ENCODE measurements at places on chromosomes 3 and 15.

DNA sequence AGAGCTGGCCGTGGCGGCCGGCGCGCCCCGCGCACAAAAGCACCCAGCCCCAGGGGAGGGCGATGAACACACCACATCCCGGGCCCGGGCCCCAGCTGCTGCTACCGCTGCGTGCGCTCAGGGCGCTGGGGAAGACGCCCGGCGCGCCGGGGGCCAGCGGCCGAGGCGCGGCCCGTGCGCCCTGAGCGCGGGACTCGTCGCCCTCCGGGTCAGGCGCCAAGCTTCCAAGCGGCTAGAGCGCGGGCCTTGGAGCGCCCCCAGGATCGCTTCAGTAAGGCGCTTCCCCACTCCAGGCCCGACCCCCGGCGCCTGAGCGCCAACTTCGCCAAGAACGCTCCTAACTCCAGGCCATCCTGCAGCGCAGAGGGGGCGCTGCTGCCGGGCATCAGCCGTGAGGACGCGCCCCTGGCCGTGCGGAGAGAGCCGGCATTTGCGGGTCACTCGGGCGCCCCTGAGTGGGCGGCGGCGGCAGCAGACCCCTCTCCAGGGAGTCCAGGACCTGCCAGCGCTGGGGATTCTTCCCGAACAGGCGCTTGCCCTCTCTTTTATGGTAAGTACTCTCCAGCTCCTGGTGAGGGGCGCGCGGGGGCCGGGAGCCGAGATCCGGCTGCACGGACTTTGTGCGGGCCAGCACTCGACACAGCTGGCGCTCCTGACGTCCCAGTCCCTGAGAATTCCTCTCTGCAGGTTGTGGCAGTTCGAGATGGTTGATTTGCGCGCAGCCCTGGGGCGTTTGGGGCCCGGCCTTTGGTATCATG lies 475 bp downstream of the SPSB4 start:
- peak; percentile 83 for DNase-seq

DNA sequence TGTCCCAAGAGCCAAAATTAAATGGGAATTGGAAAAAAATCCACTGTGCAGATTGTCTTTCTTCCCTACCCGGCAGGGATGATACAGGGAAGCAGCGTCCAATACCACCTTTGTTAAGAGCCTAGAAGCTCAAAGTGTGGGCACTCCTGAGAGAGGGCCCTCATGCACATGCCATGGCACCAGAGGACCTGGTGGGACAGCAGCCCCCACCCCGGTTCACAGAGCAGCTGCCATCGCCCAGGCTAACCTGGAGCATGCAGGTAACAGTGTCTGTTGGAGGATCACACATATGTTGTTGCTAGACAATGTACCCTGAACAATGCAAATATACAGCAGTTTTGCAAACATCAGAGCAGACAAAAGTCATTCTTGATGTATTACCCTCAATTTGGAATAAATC lies 206.5 kb downstream of the TJP1 start:
- no peak for DNase-seq

DNA sequence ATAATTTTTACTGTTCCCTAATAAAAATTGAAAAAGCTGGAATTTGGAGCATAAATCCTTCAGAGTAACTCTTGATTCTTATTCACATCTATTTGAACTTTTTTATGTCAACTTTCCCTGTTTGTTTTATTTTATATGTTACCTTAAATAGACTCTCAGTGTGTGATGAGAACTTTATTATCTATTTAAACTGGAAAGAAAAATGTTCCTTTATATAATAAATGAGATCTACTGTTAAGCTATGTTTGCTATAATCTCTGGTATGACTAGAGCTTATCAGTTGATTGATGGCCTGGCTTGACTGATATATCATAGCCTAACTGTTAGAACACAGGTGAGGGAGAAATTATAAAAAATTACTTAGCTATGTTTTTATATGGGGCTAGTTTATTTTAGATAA lies 330.6 kb upstream of the EPHA6 start:
- DNase-seq, result no peak

GRCh38 chr3:65048151-65048550 lies 360.4 kb upstream of the ADAMTS9 start:
- DNase-seq, result no peak

GRCh38 chr15:81056304-81056703 lies 55.6 kb downstream of the TLNRD1 start:
- DNase-seq, result no peak

GRCh38 chr3:184645336-184645735 lies 66.5 kb downstream of the MAGEF1 start:
- DNase-seq, result no peak

DNA sequence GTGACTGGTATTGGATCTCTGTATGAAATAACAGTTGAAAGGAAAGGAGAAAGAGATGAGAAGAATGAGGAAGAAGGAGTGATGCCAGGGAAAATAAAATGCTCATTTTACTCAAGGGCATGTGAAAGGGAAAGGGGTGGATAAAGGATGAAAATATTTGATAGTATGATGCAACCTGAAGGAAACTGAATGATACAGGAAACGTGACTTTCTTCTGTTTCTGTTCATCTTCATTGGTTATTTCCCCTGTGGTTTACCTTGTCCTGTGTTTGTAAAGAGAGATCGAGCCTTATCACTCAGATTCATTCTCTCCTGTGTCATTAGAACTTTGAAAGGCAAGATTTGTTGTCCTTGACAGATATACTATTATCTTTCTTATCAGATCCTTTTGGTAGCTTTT lies 243.6 kb upstream of the SLITRK3 start:
- DNase-seq, result no peak

GRCh38 chr15:64582202-64582601 lies 121.8 kb downstream of the ZNF609 start:
- no peak for DNase-seq
